ENCODE measurements at places on chromosomes 5 and 9.

GRCh38 chr5:151151793-151152192 is 5.8 kb downstream of the ANXA6 start:
- DNase-seq, result peak; percentile 91

- DNase-seq, result peak; percentile 68
Measured at GRCh38 chr9:124218438-124218982, 39.2 kb upstream of the NEK6 start.

- DNase-seq, result no peak
Measured at GRCh38 chr9:79667120-79667519, 95.4 kb downstream of the TLE4 start.

- DNase-seq, result no peak
Measured at GRCh38 chr5:37063739-37064138, 185.4 kb downstream of the CPLANE1 start.

- no peak for DNase-seq
Measured at GRCh38 chr9:95887926-95888497, 12.5 kb downstream of the ERCC6L2 start.

Measured in activated CD4-positive, alpha-beta T cell treated with anti-CD3 and anti-CD28 coated beads, Interleukin-2, Interleukin-4, amounts not matched to agents 100 ng/mL and 50 ng/mL, durations not matched to agents 16 hours and 8 hours (primary cell).